ENCODE measurements at places on chromosomes 2 and 18.

GRCh38 chr18:13725566-13726231 lies 659 bp downstream of the FAM210A start:
- no peak for DNase-seq

GRCh38 chr2:10844097-10844496 lies 31.5 kb upstream of the PDIA6 start:
- DNase-seq: peak; percentile 64

GRCh38 chr2:210250622-210251021 lies 25.4 kb upstream of the ACADL start:
- no peak for DNase-seq

DNA sequence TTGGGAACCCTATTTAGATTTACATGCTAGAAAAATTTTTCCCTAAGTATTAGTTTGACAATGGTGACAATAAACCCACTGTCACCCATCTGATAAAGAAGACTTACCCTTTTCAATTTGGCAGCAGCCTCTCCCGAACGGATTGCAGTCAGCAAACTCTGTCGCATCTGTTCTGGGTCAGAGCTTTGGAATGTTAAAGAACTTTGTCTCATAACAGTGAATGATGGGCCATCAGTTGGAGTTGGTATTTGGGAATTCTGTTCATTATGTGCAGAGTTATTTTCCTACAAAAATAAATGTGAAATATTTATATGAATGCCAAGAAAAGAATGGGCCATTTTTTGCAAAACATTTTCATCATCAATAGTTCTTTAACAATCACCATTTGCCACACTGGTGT lies 70.8 kb upstream of the GRB14 start:
- DNase-seq: no peak

DNA sequence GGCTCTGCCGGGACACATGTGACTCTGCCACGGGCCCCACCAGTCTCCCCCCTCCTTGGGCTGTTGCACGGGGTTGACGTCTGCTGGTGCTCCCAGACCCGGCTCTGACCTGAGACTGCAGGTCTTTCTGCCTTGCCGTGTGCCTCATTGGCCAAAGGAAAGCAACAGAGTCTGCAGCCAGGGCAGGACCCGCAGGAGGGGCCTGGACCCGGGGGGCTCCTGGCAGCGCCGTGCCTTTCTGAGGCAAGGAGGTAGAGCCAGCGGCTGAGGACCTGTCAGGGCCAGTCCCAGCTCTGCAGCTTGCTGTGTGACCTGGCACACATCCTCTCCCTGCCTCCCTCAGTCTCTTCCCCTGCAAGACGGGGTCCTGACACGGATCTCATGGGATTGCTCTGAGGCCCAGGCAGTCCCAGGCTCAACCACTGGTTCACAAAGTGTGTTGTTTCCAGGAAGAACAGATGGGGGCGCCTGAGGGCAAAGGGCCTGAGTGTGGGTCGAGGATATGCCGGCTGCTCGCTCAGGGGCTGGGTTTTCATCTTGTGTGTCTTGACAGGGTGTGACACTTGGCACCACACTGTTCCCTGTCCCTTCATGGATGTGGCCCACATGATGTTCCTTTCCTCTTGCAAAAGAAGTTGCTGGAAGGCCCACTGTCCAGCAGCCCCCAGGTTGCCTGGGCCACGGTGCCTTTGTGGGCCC lies 9.0 kb downstream of the CAPN10 start:
- no peak for DNase-seq

DNA sequence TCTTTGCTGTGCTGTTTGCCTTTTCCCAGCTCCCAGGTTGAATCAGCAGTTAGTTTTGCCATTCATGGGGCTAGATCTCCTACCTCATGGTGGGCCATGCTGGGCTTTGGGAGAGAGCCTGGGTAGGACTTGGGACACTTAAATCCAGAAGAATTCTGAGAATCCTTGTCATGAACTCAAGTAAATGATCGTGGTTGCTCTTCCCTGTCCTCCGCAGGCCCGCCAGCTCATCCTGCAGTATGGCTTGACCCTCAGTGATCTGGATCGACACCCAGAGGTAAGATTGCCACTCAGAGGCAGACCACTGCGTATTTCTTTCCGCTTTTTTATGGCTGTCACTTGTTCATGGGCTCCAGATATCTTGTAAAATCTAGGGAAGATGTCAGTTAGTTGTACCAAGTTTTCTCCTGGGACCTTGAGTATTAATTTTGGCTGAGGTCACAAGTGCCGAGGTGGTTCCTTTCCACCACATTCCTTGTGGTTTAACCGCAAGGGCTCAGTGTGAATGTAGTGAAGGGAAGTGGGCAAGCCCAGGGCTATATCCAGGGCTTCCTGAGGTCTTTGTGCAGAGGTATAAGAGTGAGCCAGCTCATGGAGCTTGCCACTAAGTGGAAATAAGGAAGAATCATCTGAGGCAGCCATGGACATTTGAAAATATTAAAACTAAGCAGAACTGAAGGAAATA lies 37.7 kb downstream of the RPIA start:
- no peak for DNase-seq

Measured in epithelial cell of proximal tubule (primary cell).